ENCODE measurements at places on chromosomes 12 and 14.

GRCh38 chr12:75042125-75042524, 167.5 kb downstream of the KCNC2 start:
- no peak for DNase-seq

GRCh38 chr12:49068879-49069506, 786 bp downstream of the RHEBL1 start:
- DNase-seq = no peak

DNA sequence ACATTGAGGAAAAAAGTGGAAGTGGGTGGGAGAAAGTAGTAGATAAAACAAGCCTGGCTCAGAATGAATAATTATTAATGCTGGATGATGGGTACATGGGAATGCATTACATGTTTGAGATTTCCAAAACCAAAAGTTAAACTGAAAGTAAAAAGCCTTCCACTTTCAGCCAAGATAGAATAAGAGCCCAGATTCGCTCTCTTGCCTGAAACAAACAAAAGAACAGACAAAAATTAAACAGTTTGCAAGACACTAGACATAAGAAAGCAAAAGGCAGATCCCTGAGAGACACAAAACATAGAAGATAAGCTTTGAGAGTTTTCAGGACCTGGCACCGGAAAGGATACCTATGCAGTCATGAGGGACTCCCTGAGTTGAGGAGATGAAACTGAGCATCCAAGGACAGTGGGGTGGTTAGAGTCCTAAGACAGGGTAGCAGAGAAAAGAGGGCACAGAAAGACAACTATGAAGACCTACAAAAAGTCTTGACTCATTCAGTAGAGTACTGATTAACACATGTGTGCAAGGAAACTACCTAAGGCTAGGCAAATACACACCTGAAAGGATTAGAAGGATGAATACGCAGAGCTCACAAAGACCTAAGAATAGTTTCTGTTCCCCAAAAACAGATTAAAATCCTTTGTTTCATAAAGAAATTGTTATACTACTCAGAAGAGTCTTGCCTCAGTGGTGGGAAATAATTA, 54.1 kb downstream of the CEP83 start:
- DNase-seq = no peak

DNA sequence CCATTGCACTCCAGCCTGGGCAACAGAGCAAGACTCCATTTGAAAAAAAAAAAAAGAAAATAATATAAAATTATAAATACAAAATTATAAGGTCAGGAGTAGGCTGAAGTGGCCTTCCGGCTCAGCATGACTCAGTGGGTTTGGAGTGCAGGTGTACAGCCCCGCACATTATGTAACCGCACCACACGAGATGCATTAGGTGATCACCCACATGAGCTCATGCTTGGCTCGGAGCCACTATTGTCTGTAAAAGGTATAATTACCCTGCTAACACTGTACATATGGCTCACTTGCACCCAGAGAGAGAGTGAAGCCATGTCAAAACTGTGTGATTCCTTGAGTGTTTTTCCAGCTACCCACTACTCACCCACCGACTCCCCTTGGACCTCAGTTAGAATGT, 557.0 kb downstream of the SLC6A15 start:
- no peak for DNase-seq

DNA sequence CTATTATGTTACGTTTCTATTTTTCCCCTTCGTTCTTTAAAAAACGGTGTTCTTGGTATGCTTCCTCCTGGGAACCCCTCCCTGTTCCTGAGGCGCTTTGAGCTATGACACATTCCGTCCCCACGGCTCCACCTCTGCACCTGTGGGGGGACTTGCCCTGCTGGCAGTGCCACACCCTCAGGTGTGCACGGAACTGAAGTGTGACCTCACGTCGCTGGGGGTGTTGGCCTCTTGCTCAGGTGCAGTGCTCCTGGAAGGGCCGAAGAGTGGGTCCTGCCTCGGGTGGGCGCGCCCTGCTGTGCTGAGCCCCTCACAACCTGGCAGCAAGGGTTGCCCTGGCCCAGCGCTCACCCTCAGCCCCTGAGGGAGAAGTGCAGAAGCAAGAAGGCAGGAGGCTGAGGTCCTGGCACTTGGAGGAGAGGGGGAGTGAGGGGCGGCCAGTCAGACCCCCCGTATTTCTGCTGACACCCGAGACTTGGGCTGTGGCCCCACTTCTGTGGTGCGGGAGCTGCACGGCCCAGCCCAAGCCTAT, 4.9 kb downstream of the AMN start:
- no peak for DNase-seq

- DNase-seq = no peak
These were observed 769.6 kb upstream of the ALG10B start for GRCh38 chr12:37546901-37547475.

DNA sequence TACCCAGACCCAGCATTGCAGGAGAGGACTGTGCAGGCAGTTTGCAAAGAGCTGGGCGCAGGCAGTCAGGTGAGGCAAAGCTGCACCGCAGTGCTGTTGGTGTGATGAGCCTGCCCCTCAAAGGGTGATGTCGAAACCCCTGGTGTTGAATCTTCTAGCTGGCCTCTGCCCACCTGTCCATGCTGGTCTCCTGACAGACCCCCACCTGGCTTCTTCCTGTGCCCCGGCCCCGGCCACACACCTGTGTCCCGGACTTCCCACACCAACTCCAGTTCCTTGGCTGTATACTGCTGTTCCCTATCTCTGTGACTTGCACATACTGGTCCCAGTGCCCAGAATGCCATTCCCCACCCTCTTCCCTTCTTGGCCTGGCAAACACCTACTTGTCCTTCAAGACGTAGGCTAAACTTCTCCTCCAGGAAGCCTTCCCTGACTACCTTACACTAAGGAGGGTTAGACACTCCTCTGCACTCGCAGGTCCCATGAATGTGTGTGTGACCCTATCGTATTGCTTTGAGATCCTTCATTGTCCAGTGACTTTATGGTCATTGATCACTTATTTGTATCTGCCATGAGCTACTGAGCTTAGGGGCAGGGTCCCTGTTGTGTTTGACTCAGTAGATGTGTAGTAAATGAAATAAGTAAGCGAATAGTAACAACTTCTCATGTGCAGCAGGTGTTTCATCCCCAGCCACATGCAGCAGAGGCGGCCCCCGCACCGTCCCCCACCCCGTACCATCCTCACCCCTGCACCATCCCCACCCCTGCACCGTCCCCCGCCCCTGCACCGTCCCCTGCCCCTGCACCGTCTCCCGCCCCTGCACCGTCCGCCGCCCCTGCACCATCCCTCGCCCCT, 37.4 kb downstream of the ESRRB start:
- no peak for DNase-seq

- no peak for DNase-seq
These were observed 47.0 kb downstream of the C12orf50 start for GRCh38 chr12:87982208-87982607.

DNA sequence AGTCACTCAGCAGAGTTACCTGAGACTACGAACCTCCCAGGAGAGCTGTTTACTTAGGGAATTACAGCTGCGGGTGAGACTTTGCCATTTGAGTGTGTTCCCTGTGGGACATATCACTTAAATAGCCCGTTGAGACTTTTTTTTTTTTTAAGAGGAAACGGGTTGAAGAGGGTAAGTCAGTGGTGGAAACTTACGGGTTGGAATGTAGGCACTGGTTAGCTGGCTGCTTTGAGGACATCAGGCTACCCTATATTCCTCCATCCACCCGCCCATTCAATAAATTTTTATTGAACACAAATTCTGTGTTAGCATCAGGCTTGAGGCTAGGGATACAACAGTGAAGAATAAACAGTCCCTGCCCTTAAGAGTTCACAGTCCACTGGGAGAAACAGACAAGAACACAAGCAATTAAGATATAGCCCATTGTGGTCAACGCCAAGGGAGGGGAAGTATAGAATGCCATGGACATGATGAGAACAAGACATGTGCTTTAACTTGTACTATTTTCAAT, 88.1 kb upstream of the CPSF6 start:
- no peak for DNase-seq

DNA sequence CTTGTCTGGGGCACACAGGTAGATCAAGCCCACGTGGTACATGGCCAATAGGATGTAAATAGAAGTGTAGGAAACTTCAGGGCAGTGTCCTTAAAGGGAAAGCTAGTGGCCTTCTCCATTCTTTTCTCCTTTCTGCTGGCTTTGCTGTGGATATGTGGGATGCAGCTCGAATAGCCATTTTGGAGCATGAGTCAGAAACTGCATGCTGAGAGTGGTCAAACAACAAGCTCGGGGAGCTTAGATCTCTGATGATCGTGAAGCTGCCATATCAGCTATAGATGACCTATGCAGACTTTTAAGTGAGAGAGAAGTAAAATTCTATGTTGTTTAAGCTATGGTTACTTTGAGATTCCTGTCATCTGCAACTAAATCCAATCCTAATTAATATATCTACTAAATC, 241.3 kb upstream of the DAAM1 start:
- DNase-seq = no peak

- no peak for DNase-seq
These were observed 243.7 kb upstream of the DIO2 start for GRCh38 chr14:80455031-80455430.

GRCh38 chr12:96378319-96378718, 21.9 kb downstream of the CDK17 start:
- DNase-seq = no peak

- DNase-seq = no peak
These were observed 99.3 kb downstream of the RAD51B start for GRCh38 chr14:67918838-67919237.

GRCh38 chr12:130826151-130826801, 12.8 kb downstream of the STX2 start:
- no peak for DNase-seq

DNA sequence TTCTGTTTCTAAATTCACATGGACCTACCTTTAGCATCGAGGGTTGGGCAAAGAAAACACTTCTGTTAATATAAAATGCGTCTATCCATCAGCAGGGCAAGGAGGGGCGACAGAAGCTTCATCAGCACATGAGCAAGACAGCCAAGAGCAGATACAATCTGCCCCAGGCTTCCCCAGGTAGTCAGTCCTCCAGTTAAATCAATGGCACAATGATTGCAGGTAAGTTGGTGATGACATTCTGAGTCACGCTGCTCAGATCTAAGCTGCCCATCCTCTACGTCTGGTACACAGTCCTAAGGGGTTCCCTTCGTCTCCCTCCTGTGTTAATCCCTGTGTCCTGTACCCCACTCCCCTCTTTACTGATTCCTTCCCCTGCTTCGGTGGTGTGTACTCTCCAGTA, 38.8 kb downstream of the MAP3K9 start:
- DNase-seq = no peak

DNA sequence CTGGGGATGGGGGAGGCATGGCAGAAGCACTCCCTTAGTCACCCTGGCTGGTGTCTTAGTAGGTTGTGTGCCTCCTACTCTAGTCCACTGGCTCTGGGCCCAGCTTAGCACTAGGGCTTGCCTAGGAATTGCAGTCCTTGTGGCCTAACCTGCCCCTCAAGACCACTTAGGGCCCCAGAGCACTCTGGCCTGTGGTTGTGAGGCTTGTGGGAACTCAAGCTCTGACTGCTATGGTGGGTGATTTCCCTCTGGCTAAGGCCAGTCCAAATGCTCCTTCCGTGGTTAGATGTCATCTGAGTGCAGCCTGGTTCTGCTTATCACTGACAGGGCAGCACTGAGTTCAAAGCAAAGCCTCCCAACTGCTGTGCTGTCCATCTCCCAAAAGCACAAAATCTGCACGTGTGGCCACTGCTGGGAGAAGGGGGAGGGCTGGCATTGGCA, 20.2 kb downstream of the FGD4 start:
- DNase-seq = no peak

GRCh38 chr12:4006743-4007142, 133.5 kb upstream of the PARP11 start:
- no peak for DNase-seq

- DNase-seq = no peak
These were observed 167.1 kb downstream of the KIF21A start for GRCh38 chr12:39275846-39276245.

- DNase-seq = no peak
These were observed 22.8 kb downstream of the PIGH start for GRCh38 chr14:67577181-67577808.

GRCh38 chr12:72201457-72201856, 70.7 kb upstream of the TRHDE start:
- DNase-seq = no peak

DNA sequence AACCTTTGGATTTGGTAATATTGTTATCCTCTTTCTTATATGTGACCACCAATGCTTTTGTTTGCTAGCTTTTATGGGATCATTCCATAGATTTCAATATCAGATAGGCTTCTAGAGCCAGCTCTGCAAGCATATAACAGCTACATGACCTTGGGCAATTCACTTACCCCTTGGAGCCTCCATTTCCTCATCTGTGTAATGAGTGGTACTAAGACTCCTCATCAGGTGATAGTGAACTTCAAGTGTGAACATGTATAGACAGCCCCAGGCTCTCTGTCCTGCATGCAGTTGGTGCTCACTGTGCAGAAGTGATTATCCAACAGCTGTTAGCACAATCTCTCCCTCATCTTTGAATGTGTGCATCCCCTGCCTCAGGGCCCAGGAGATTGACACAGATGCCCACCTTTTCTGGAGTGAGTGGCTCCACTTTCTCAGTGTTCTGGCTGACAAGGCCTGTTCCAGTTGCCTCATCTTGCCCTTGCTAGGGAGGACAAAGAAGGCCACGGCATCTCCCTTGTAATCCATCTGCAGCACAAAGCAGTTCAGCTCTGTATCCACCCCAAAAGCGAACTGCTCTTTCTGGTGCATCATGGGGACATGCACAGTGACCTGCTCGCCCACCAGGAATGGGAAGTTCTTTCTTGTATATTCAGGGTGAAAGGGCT, 9.2 kb downstream of the SERPINA9 start:
- no peak for DNase-seq

DNA sequence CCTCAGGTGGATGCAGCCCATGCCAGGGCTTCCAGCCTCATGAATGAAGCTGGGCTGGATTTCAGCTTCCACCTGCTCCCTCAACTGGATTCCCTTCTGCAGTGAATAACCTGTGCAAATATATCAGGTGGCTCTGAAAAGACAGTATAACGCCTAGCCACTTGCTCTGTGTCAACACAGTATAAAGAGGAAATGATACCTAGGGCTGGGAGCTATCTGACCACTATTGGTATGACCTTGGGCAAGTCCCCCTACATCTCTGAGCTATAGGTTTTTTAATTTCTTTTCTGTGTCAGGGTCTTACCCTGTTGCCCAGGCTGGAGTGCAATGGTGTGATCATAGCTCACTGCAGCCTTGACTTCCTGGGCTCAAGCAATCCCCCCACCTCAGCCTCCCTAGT, 19.8 kb downstream of the ISM2 start:
- DNase-seq = no peak

Measured in esophagus squamous epithelium (tissue), 5 donors.